CMK (cell line): ENCODE measurements at places on chromosomes 2 and 18.

DNA sequence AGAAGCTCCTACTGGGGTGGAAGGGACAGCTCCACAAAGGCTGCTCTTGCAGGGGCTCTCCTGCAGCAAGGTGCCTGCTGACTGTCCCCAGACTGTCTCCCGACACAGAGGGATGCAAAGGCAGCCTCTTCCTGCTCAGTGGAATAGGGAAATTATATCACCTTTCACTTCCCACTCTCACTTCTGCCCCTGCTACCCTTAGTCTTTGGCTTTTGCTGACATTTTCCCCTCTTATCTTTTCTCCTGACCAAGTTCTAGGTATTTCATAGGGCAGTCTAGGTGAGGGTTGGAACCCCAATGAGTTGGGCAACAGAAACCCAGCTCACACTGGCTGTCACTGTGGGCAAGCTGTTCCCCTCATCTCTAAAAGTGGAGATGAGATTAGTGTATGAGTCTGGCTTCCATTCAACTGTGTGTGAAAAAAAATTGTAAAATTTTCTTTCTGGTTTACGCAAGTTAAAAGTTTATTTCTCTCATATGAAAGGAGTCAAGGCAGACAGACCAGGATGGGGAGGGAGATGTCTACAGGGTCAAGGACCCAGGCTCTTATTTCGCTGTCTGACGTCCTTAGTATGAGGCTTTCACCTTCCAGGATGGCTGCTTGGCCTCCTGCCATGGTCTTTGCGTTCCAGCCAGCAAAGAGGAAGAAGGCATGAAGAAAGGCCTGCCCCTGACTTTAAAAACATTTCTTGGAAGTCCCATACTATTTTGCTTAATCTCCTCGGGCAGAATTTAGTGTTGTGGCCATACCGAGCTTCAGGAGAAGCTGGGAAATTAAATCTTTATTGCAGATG is 7.5 kb upstream of the MOCOS start:
- no peak for DNase-seq

GRCh38 chr2:24836706-24837105 is 43.5 kb downstream of the CENPO start:
- DNase-seq: no peak

DNA sequence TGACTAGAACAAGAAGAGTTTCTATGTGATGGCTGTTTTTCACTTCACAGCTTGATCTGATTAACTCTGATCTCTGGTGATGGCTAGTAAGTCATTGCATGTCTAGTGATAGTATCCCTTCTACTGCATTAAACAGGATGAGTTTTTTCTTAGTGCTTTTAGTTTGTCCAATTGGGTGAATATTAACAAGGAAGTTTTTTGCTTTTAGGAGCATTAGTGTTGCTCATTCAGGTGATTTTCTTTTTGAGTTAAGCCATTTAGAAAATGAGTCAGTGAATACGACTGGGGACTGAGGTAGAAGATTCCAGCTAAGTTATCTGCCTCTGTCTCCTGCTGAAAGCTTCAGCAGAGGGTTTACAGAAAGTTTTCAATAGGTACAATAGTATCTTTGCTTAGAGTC is 306.7 kb downstream of the PIK3C3 start:
- no peak for DNase-seq

DNA sequence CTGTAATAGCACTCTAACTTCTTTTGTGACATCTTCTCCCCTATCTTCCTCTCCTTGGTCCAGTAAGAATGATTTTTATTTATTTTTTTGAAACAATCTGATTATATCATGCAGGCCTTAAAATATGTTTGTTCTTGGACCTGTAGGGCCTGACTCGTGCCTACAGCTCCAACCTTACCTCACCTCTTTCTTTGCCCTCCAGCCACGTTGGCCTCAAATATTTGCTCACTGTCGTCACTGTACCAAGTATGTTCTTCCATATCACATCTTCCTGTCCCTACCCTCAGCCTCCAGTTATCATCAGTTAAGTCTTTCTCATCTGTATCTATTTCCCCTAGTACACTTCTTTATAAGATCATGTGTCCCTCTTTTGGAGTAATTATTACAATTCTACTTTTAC is 125.5 kb downstream of the CDH7 start:
- DNase-seq: no peak

GRCh38 chr2:120543899-120544298 is 191.8 kb upstream of the GLI2 start:
- no peak for DNase-seq

- DNase-seq: no peak
These were observed 45.0 kb downstream of the CROCC2 start for GRCh38 chr2:240951045-240951594.

- no peak for DNase-seq
These were observed 104.7 kb upstream of the PKDCC start for GRCh38 chr2:41943159-41943558.

- peak; percentile 93 for DNase-seq
These were observed at the start of gene B3GNT2 for GRCh38 chr2:62195421-62196277. Gene B3GNT2 (plus strand): TSS chr2:62196115. CDS start chr2:62222221, 26,106 bp downstream.

- DNase-seq: no peak
These were observed 69.5 kb downstream of the CDH20 start for GRCh38 chr18:61402726-61403125.

GRCh38 chr18:69894467-69894866 is 53.2 kb downstream of the CD226 start:
- DNase-seq: no peak

- DNase-seq: no peak
These were observed 792.7 kb downstream of the RNF144A start for GRCh38 chr2:7709907-7710306.

DNA sequence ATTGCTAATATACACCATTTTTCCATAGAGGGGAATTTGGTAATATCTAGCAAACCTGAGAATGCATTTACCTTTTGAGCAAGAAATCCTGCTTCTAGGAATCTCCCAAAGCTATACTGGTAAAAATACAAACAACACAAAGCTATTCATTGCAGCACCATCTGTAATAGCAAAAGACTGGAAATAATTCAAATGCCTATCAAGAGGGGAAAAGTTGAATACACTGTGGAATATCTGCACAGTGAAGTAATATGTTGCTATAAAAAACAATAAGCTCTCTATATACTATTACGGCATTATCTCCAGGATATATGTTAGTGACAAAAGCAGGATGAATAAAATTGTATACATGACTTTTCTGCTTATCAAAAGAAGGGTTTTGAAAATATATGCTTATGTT is 112.3 kb upstream of the CHAC2 start:
- no peak for DNase-seq

- DNase-seq: no peak
These were observed 58.3 kb downstream of the WDR7 start for GRCh38 chr18:56709463-56709862.

- peak; percentile 33 for DNase-seq
These were observed 1.3 kb downstream of the SDC1 start for GRCh38 chr2:20223407-20224163.

DNA sequence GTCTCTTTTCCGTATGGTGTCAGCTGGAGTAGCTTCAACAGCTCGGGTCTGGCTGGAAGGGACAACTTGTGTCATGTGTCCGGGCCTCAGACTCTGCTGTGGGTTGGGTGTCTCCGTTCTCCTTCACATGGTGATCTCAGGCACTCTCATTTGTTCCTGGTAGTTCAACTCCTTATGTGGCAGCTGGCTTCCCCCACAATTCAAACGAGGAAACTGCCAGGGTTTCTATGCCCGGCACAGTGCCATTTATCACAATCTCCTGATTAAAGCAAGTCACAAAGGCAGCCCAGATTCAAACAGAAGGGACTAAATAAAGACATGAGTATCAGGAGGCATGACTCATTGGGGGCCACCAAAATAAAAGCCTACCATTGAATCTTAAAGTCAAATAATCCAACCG is 22.7 kb downstream of the MRO start:
- no peak for DNase-seq

GRCh38 chr18:7889515-7889914 is 322.4 kb downstream of the PTPRM start:
- no peak for DNase-seq

DNA sequence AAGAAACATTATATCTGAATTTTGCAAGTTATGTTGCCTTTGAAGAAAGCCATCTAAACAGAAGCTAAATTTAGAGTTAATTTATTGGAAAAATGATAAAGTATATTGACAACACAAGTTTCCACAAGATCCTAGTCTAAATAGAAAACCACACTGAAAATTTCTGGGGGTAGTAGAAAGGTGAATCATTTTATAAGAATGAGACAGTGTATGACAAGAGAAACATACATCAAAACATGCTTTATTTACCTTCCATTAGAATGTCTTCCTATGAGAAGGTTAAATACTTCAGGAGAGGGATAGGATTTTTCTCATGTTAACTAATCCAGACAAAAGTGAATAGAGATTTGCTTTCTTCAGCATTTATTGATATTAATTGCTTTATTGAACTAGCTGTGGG is 1389.8 kb upstream of the ZEB2 start:
- no peak for DNase-seq

- DNase-seq: no peak
These were observed 98.0 kb downstream of the KCTD18 start for GRCh38 chr2:200411831-200412230.

- no peak for DNase-seq
These were observed 61.6 kb upstream of the MSH6 start for GRCh38 chr2:47721296-47721695.

- no peak for DNase-seq
These were observed 124.4 kb upstream of the PXDN start for GRCh38 chr2:1868683-1869141.
